ENCODE measurements at places on chromosomes 1 and 21.

DNA sequence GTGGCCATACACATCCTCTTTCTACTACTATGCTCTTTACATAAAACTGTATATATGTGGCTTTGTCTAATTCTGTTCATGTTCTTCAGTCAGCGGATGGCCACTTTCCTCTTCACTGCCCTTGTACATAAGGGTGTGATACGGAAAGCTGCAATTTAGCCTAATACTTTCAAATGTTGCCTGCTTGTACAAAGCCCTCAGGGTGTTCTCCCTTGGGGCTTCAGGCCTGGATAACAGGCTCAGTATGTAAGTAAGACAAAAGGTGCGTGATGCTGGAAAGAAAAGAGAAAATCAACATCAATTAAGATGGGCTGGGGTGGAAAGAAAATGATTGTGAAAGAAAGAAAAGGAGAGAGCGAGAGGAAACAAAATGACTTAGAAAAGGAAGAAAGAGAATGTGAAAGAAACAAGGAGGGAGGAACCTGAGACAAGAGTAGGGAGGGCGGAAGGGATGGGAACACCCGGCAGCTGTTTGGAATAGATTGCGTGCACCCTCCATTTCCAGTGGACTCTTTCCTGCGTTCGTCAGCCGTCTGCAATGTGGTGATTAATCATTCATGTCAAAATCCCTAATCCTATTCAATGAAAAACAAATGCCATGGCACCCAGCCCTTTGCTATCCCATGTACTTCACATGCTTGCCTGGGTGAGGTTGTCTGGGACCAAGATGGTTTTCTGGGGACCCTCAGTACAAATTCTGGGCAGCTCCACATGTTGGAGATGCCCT, 553.6 kb downstream of the NUF2 start:
- DNase-seq, result peak; percentile 44

DNA sequence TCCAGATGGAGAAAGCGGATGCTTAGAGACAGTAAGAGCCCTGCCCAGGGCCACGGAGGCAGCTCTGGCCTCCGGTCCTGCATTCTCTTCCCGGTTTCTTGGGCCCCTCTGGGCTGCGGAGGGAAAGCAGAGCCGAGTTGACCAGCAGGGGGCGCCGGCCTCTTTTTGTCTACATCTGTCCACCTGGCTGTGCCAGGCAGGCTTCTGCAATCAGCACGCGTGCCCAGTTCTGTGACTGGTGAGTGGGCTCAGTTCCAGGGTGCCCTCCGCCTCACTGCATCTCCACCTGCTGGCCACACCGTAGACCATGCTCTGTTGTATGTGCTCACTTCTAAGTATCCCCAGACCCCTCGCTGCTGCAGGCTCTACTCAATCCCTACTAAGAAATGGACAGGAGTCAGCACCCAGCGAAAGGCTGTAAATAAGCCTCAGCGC, 6.7 kb upstream of the HUNK start:
- DNase-seq, result peak; percentile 62

GRCh38 chr1:204940591-204940990, 69.9 kb downstream of the NFASC start:
- DNase-seq, result no peak

DNA sequence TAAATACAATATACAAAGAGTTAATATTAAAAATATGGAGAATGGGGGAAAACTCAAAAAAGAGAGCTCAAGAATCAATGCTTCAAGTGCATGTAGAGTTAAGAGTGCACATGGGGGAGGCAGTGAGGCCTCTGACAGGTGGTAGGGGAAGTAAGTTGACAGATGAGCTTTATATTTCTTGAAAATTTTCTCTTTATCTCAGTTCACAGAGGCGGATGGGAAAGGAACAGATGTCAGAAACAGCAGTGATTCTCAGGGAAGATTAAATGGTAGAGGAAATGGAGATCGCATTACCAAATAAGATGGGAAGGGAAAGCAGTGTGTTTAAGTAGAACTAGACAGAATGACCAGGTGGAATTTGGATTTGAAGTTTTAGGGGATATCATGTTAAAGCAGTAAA, 200.1 kb upstream of the C1orf105 start:
- no peak for DNase-seq

- no peak for DNase-seq
Observed at GRCh38 chr1:241413386-241413785, 56.4 kb upstream of the RGS7 start.

DNA sequence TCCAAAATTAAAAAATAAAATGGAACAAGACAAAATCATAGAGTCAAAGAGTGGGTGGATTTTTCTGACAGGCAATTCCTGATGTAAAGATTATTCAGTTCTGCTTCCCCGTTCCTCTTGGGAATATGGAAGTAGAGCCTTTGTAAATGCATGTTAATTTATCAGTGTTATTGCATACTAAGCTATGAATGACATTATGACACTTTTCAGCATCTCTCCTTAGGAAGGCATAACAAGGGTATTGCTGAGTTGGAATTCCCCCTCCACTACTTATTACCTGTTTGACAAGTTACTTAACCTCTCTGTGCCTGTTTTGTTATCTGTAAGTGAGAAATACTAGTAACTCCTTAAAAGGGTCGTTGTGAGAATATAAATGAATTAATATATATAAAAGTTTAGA, 640.4 kb downstream of the LMO4 start:
- DNase-seq, result no peak

GRCh38 chr1:226066415-226067078, 4.0 kb downstream of the H3-3A start:
- DNase-seq, result no peak

DNA sequence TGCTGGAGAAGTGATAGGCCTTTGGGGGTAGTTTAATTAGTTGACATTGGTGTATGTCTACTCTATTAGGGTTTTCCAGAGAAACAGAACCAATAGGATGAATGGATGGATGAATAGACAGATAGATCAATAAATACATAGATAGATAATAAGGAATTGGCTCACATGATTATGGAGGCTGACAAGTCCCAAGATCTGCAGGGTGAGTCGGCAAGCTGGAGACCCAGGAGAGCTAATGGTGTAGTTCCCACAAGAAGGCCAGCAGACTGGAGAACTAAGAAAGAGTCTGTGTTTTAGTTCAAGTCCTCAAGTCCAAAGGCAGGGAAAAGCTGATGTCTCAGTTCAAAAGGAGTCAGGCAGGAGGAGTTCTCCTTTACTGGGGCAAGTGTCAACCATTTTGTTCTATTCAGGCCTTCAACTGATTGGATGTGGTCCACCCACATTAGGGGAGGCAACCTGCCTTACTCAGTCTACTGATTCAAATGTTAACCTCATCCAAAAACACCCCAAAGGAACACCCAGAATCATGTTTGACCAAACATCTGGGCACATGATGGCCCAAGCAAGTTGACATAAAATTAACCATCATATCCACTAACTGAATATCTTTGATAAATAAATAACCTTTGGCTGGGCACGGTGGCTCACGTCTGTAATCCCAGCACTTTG, 4.5 kb upstream of the SDE2 start:
- DNase-seq, result no peak

DNA sequence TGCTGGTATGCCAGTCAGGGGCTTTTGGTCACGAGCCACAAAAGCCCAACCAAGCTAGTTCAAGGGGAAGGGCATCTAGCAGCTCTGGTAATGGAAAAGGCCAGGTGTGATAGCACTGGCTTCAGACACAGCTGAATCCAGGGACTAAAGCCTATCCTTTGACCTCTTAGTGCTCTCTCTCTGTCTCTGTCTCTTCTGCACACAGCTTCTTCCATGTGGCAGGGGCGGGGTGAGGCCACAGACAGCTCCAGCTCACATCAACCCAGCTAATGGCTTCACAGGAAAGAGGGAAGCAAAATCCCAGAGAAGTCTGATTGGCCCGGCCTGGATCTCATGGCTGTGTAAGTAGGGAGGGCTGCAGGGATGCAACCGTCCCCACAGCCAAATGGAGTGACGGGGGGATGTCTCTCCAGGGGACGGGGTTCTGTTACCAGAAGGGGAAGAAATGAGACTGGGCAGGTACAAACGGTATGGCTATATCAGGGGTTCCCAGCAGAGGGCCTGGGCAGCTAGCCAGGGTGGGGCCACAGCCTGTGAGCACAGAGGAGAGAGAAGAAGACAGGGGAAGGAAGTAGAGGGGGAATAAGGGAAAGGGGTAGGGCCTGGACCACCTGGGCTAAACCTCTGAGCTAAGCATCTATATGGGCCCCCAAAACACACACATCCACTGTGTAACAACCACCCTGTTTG, 42.4 kb downstream of the FBXO2 start:
- no peak for DNase-seq

- DNase-seq, result peak; percentile 55
Observed at GRCh38 chr1:12095452-12096263, 32.6 kb downstream of the TNFRSF8 start.

- no peak for DNase-seq
Observed at GRCh38 chr1:53592985-53593757, 134.0 kb downstream of the DMRTB1 start.

- peak; percentile 56 for DNase-seq
Observed at GRCh38 chr1:27348861-27349783, 7.3 kb downstream of the SYTL1 start.

DNA sequence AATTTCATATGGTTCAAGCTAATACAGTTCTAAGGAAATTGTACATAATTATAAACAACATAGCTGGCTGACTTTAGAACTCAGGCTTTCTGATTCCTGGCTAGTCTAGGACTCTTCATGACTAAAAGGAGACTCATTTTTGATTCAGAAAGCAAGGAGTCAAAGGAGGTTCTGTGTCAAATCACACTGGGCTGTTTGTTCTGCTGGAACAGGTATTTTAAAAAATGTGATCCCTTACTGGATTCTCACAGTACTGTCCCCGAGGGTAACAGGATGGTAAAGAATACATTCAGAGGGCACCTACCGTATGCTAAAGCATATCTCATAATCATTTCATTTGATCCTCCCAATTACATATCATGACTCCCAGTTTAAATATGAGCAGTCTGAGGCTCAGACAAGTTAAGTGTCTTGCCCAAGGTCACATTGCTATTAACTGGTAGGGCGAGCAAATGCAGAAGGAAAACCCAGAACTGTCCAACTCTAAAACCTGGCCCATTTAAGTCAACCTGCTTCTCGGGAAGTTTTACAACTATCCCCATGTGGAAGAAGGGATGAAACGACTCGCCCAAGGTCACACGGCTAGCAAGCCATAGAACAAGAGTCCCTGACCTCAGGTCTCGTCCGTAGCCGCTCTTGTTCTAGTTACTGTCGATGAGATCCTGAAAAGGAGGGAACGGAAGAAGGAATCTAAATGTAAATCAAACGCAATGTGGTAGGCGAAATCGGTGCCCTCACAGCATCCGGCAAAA, 675 bp downstream of the MYSM1 start:
- no peak for DNase-seq

GRCh38 chr1:209746451-209747165, 9.2 kb upstream of the TRAF3IP3 start:
- no peak for DNase-seq

GRCh38 chr1:63622849-63623566, 29.8 kb downstream of the PGM1 start:
- no peak for DNase-seq

GRCh38 chr1:22418312-22418711, 33.3 kb upstream of the ZBTB40 start:
- DNase-seq, result no peak

- DNase-seq, result no peak
Observed at GRCh38 chr1:246925997-246926626, 5.6 kb downstream of the AHCTF1 start.

GRCh38 chr1:195941314-195941713, 666.9 kb downstream of the KCNT2 start:
- DNase-seq, result no peak

Measured in A549 (cell line).